ENCODE measurements at places on chromosomes 2 and 18. TPM values are rescaled to one million over a fixed set of nuclear protein-coding genes. Genes with fewer than 3 reads are reported as not detected.

The CARF gene
- total RNA-seq, result 1.9 TPM

The CXCR2 gene
- total RNA-seq, result not detected

The CCDC141 gene
- total RNA-seq, result not detected

The ADRA2B gene
- total RNA-seq, result not detected

The LMAN2L gene
- total RNA-seq, result 24.3 TPM

The SMCHD1 gene
- 14.8 TPM for total RNA-seq

The SUPT7L gene
- 31.6 TPM for total RNA-seq

The MYO5B gene
- total RNA-seq, result 12.8 TPM

The TMEM247 gene
- total RNA-seq, result not detected

The VAPA gene
- total RNA-seq, result 224 TPM

The TMEM178A gene
- not detected for total RNA-seq

The SGO2 gene
- total RNA-seq, result 14.9 TPM

The SKA1 gene
- 12.4 TPM for total RNA-seq

The TRPM8 gene
- not detected for total RNA-seq

The LAMA1 gene
- 0.02 TPM for total RNA-seq

The C2orf78 gene
- total RNA-seq, result not detected

All from A549 treated with ZK216348 at 1 μM for 4 hours (cell line).